Adrenal gland (tissue), 19 donors: ENCODE measurements at places on chromosomes 5 and 9. TPM values are rescaled to one million over a fixed set of nuclear protein-coding genes. Genes with fewer than 3 reads are reported as not detected.

DNA sequence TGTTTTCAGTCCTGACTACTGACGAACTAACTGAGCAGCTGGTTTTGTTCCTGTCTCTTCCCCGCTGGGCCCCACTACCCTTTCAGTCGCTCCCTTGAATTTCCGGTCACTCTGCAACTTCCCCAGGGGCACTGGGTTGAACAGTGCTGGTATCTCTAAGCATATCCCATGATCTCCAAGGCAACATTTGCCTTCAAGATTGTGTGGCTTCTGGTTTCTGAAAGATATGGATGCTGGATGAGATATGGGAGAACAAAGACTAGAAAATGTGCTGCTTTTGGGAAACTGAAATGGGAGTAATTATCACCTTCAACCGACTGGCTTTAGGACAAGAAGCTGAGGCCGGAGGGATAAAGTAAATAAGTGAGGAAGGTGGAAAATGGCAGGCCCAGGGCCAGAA lies 258.2 kb upstream of the PIK3R1 start:
- no peak overlapping the region for H3K27ac ChIP-seq
- H3K27me3 ChIP-seq: no peaks in the 10 kb centered on the region
- H3K36me3 ChIP-seq: no peaks in the 10 kb centered on the region

- no peak overlapping the region for H3K4me3 ChIP-seq
- H3K4me1 ChIP-seq: no peaks in the 10 kb centered on the region
- H3K27me3 ChIP-seq: no peaks in the 10 kb centered on the region
- H3K27ac ChIP-seq: no peak overlapping the region
- no peaks in the 10 kb centered on the region for H3K36me3 ChIP-seq
- DNase-seq: no peak
Measured at GRCh38 chr5:59790776-59791475, 102.6 kb downstream of the PDE4D start.

GRCh38 chr5:172452398-172453205 lies 1.7 kb downstream of the SH3PXD2B start:
- peak overlapping the region; percentile 96 for H3K27ac ChIP-seq
- H3K27me3 ChIP-seq: no peaks in the 10 kb centered on the region

- H3K27me3 ChIP-seq: no peaks in the 10 kb centered on the region
- H3K27ac ChIP-seq: no peak overlapping the region
- H3K4me3 ChIP-seq: no peak overlapping the region
- H3K4me1 ChIP-seq: no peaks in the 10 kb centered on the region
- H3K36me3 ChIP-seq: no peaks in the 10 kb centered on the region
Measured at GRCh38 chr5:81700166-81700565, 50.7 kb downstream of the SSBP2 start.

DNA sequence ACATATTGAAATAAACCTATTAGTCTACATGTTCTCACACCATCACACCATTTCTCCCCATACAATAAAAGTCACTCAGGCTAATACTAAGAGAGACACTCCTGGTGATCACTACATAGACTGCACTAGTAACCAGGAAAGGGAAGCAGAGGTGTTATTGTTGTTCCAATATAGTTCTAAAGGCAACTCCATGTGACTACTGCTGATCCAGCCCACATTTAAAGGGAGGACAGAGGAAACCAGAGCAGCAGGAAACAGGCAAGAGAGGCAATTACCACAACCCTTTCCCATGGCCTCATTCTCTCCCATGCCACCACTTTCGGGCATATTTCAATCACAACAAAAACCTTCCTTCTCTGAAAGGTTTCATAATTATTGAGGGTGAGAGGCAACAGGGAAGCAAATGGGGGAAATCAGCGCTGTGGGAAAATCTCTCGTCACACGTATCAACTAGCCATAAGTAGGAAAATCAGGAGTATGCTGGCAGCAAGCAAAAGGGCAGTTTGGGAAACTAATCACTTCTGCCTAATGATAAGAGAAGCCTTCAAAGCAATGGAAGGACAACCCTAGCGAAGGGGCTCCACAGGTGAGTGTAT lies 1.8 kb downstream of the UBAP2 start:
- H3K4me1 ChIP-seq: peaks cover 22% of the 10 kb centered on the region
- no peak overlapping the region for H3K27ac ChIP-seq
- H3K27me3 ChIP-seq: no peaks in the 10 kb centered on the region

DNA sequence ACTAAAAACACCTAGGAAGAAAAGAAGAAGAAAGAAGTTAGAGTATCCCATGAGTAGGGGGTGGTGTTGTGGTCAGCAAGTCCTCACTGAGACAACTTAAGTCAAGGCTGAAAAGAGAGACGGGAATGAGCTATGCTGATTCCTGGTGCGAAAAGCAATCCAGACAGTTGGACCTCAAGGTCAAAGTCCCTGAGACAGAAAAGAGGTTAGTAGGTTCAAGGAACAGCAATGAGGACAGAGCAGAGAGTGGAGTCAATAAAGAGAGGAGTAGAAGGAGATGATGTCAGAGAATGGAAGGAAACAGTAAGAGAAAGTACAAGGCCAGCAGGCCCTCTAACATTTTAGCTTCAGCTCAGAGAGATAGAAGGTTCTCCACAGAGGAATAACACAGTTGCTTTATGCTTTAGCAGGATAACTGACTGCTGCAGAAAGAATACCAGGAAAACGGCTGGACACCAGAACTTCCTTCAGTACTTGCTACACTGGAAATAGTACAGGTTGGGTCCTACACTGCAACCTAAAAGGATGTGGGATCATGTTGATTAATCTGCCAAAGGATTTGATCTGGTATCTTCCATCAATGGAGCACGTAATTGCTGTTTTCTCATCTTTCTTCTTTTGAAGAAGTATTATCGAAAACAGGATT lies 43.6 kb downstream of the GNAQ start:
- no peak overlapping the region for H3K27ac ChIP-seq
- peaks cover 50% of the 10 kb centered on the region for H3K4me1 ChIP-seq
- no peak for DNase-seq
- no peaks in the 10 kb centered on the region for H3K36me3 ChIP-seq
- H3K27me3 ChIP-seq: no peaks in the 10 kb centered on the region

DNA sequence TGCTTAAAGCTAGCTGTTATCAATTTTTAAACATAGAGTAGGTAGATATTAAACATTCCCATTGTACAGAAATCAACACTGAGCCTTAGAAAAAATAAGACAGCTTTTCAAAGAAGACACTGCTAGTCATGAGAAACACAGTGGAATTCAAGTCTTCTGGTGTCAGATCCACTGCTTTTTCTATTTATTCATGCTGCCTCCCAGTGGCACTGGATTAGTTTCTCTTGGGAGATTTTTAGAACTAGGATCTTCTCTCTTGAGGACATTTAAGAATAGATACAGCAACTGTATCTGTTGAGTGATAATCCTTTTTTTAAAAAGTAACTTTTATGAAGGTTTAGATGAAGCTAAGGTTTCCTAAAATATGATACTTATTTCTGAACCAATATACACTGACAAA lies 1635.4 kb upstream of the C9orf72 start:
- no peak for DNase-seq
- no peaks in the 10 kb centered on the region for H3K36me3 ChIP-seq
- no peak overlapping the region for H3K4me3 ChIP-seq
- peaks cover 17% of the 10 kb centered on the region for H3K4me1 ChIP-seq
- no peak overlapping the region for H3K27ac ChIP-seq

GRCh38 chr5:64838376-64838775 lies 69.6 kb downstream of the CWC27 start:
- no peaks in the 10 kb centered on the region for H3K27me3 ChIP-seq
- no peaks in the 10 kb centered on the region for H3K4me1 ChIP-seq
- no peaks in the 10 kb centered on the region for H3K36me3 ChIP-seq
- no peak overlapping the region for H3K27ac ChIP-seq
- no peak overlapping the region for H3K4me3 ChIP-seq
- DNase-seq: no peak

GRCh38 chr5:140217299-140218026 lies 42.5 kb downstream of the CYSTM1 start:
- H3K36me3 ChIP-seq: no peaks in the 10 kb centered on the region
- peak overlapping the region; percentile 36 for H3K27ac ChIP-seq
- peaks cover 56% of the 10 kb centered on the region for H3K4me1 ChIP-seq

Gene CDX1
- 0.17 TPM for polyA plus RNA-seq

Gene SPATA31A3
- polyA plus RNA-seq: not detected

Gene CD14
- polyA plus RNA-seq: 101 TPM
